HuH-7.5 (cell line): ENCODE measurements at places on chromosomes 2 and 18.

- DNase-seq, result no peak
Observed at GRCh38 chr18:24790347-24790746, 329.9 kb downstream of the HRH4 start.

- no peak for DNase-seq
Observed at GRCh38 chr2:208671886-208672680, 265.5 kb downstream of the PTH2R start.

GRCh38 chr2:95289253-95289652 is 7.9 kb upstream of the KCNIP3 start:
- DNase-seq, result no peak

DNA sequence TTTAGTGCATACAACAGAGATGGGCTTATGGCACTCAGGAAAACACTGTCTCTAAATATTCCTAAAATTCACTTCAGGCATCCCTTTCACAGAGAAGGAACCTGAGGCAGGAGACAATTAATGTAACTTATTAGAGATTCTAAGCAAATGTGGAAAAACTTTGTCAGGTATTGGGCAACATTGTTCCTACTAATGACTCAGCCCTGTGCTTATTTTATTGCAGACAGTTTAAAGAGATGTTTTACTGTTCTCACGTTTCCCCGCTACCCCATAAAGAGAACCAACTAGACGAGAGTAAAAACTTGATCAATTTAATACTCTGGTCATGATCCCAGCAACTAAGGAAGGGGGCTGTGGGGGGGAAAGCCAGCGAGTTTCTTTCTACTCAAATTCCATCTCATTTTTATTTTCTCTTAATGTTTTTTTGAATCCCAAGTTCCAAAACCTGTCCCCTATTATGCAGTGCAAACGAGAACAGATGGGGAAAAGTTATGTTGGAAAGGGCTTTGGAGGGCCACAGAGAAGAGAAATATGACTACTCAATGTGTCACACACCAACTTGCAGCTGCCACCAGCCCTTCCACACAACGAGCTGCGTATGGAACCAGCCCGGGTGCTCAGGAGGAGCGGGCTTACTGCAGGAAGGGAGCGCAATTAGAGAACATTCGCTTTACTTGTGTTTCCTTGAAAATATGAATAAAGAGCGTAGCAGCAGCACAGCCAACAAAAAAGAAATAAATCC is 18.7 kb upstream of the ACVR1 start:
- no peak for DNase-seq

DNA sequence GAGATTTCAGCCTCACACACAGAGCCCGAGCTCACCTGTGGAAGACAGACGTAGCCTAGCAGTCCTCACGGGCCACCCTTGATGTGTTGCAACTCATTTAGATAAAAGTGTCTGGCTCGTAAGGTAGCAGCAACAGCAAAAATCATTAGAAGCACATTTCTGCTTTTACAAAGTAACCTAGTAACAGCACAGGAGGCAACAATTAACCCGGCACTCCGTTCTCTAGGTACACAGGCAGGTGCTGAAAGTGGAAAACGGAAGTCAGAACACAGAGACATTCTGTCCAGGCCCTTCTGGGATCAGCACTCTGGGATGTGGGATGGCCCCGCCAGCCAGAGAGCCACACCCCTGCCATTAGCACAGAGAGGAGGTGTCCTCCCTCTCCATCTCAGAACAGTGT is 99.3 kb downstream of the KLHL29 start:
- DNase-seq, result no peak

DNA sequence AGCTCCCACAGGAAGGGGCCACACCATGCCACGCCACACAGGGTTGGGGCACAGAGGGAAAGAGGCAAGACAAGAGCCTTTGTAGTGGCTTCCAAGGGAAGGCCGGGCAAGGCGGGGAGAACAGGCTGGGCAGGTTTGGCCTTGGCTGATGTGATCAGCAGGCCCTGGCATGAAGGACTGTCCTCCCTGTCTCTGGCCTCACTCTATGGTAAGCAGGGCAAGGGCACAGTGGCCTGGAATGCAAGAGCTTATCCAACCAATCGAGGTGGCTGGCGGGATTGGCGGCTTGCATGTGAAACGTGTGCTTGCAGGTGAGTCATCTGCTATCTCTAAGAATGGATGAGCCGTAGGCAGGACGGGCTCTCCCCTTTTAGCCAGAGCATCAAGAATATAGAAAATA is 6.4 kb upstream of the ATP9B start:
- DNase-seq, result no peak

GRCh38 chr2:207138627-207139297 is 27.0 kb downstream of the KLF7 start:
- no peak for DNase-seq
